Stimulated activated CD4-positive, alpha-beta T cell treated with anti-CD3 and anti-CD28 coated beads, Interleukin-1b, Interleukin-23, amount 100 ng/mL, for 1 hour (primary cell): ENCODE measurements at places on chromosomes 5 and 9.

DNA sequence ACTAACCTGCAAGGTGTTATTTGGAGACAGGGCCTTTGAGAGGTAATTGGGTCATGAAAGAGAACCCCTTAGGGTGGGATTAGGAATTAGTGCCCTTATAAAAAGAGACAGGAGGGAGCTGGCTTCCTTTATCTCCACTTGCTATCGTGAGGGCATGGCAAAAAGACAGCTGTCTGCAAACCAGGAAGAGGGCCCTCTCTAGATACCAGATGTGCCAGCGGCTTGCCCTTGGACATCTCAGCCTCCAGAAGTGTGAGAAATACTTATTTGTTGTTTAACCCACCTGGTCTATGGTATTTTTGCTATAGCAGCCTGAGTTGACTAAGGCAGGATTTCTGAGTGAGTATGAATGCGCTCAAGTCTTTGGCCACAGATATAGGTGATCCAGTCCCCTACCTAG lies 978 bp upstream of the RGS14 start:
- DNase-seq, result no peak

- no peak for DNase-seq
Observed at GRCh38 chr5:151005950-151006576, 14.3 kb upstream of the GPX3 start.

DNA sequence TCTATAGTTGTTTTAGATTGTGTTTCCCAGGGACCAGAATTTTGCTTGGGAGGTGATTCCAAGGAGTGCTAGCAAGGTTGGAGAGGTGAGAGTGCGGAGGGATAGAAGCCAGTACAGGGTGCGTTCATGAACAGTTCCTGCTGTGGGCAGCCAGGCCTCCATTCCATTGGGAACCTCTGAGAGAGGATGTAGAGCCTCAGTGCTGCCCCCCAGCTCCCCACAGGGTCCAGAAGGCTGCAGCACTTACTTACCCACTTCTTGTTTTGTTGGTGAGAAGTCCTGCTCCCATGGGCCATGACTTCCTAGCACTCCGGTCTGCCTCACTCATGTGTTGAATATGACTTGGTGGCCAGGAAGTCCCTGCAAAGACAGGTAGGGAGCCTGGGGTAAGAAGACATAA lies 128.2 kb upstream of the GAS1 start:
- no peak for DNase-seq

GRCh38 chr5:72210888-72211678 lies 103.8 kb downstream of the MAP1B start:
- DNase-seq, result no peak

- DNase-seq, result no peak
Observed at GRCh38 chr9:101566904-101567724, 27.7 kb downstream of the PPP3R2 start.
